ENCODE measurements at places on chromosomes 1 and 21.

DNA sequence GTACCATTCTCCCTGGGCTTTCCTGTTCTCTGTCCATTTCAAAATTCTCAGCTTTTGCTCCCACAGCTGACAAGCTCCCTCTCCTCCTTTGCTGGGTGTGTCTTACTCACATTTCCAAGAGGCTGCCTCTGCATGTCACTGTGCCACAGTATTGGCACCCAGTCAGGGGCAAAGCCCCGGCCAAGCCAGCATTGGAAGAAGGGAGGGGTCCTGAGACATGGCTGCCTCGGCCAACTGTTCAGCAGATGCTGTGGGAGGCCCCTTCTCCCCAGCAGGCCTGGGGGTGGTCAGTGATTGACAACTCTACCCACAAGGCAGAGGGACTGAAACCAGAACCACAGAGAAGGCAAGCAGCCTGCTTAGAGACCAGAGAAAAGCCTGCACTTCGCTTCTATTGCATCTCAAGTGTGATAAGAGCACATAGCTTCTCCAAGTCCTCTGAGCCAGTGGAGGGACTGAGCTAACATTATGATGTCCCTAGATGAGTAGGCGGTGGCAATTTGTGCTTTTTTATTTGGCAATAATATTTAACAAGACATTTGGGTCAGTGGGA, 294.1 kb downstream of the SIPA1L2 start:
- H3K27me3 ChIP-seq = no peaks in the 10 kb centered on the region
- no peaks in the 10 kb centered on the region for H3K4me1 ChIP-seq
- no peak overlapping the region for H3K4me3 ChIP-seq
- no peak for DNase-seq
- H3K36me3 ChIP-seq = no peaks in the 10 kb centered on the region

DNA sequence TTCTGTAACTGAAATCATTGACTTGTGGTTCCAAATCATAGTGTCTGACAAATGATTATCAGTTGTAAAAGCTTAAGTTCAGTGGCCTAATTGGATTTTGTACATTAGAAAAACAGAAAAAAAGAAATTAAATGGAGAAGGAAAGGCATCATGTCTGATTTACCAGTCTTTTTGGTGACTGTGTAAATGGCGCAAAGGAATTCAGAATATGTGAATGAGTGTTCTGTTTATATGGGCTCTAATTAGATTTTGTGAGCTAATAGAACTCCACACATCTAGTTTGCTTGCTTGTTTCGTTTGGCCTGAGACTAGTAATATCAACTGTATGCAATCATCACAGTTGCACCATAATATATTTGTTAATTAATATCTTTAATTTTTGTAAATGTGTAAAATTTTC, 151.7 kb downstream of the PLA2G4A start:
- no peaks in the 10 kb centered on the region for H3K27me3 ChIP-seq
- no peaks in the 10 kb centered on the region for H3K36me3 ChIP-seq
- DNase-seq = no peak
- H3K4me1 ChIP-seq = no peaks in the 10 kb centered on the region
- no peak overlapping the region for H3K27ac ChIP-seq

DNA sequence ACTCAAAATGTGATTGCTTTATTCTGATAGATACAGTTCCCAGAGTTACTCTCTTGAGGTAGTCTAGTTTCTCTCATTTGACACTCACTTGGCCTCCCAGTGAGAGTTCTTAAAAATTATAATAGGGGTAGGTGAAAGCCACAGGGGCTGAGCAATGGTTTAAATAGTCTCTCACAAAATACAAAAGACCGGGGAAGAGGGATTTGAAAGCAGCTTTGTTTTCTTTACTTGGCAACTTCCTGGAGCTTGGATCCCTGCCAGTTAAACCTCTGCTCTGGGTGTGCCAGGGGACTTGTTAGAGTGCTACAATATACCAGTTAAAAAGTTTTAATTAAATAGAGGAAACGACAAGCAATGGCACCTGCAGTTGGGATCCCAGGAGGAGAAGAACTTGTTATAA, 31.7 kb downstream of the OR13G1 start:
- H3K36me3 ChIP-seq = no peaks in the 10 kb centered on the region
- H3K4me3 ChIP-seq = no peak overlapping the region
- no peak for DNase-seq
- H3K27me3 ChIP-seq = no peaks in the 10 kb centered on the region

DNA sequence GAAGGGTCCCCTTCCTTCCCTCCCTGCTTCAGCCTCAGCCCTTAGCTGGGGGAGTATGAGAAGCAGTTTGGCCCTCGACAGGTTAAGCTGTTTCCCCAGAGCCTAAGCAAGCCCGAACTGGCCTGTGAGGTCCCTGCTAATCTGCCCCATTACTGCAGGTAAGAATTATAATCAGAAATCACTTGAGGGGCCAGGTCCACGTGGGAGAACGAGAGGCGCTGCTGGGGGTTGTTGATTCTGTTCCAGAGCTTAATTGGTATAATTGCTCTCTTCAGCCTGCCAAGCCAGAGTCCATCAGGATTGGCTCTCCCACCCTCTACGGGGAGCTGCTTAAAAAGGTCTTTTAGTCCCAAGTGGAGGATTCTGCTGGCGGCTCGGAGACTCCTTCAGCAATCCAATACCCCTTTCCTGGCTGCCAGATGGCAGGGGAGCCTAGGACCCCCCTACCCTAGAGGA, 70.8 kb downstream of the UBE2T start:
- H3K4me1 ChIP-seq = no peaks in the 10 kb centered on the region
- peaks cover 36% of the 10 kb centered on the region for H3K27me3 ChIP-seq
- H3K27ac ChIP-seq = no peak overlapping the region
- no peak overlapping the region for H3K4me3 ChIP-seq
- no peak for DNase-seq

- peak within 1 kb of the TSS; percentile 87 for H3K4me3 ChIP-seq
- no peaks in the 10 kb centered on the region for H3K27me3 ChIP-seq
- peak; percentile 80 for DNase-seq
- H3K4me1 ChIP-seq = peaks cover 12% of the 10 kb centered on the region
- H3K36me3 ChIP-seq = no peaks in the 10 kb centered on the region
Observed at GRCh38 chr1:179229214-179230140, at the start of gene ABL2. TSS of gene ABL2 (minus strand) at chr1:179229677. CDS start at chr1:179229397, 280 bp downstream.

GRCh38 chr1:208951908-208952307, 631.6 kb upstream of the CAMK1G start:
- no peak overlapping the region for H3K27ac ChIP-seq
- no peak for DNase-seq
- no peaks in the 10 kb centered on the region for H3K4me1 ChIP-seq

DNA sequence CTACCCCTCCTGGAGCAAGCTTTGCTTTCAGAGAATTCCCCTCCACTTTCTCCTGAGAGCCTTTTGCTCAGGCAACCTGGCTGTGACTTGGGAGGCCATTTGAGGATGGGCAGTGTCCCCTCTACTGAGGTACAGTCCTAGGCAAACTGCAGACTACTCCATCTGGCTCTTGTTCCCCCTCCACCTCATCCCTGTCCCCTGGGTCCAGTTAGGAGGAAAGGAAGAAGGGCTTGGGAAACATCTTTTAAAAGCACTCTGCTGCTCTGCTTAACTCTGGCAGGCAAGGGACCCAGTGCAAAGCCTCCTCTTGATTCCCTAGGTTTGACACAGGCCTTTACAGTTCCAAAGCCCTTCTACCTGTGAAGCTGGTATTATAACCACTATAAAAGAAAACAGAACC, 108.2 kb downstream of the NAV1 start:
- H3K4me3 ChIP-seq = no peak overlapping the region
- no peaks in the 10 kb centered on the region for H3K36me3 ChIP-seq
- DNase-seq = no peak
- H3K4me1 ChIP-seq = no peaks in the 10 kb centered on the region

- no peaks in the 10 kb centered on the region for H3K4me1 ChIP-seq
- H3K27ac ChIP-seq = no peak overlapping the region
- peaks cover 50% of the 10 kb centered on the region for H3K27me3 ChIP-seq
- no peak overlapping the region for H3K4me3 ChIP-seq
- peak; percentile 33 for DNase-seq
Observed at GRCh38 chr1:18234790-18235242, 127.2 kb downstream of the IGSF21 start.

GRCh38 chr1:64864018-64864940, 102.1 kb downstream of the JAK1 start:
- H3K4me1 ChIP-seq = peaks cover 42% of the 10 kb centered on the region
- no peaks in the 10 kb centered on the region for H3K27me3 ChIP-seq
- peak overlapping the region; percentile 77 for H3K27ac ChIP-seq
- peaks cover 7% of the 10 kb centered on the region for H3K36me3 ChIP-seq
- peak; percentile 95 for DNase-seq
- peak overlapping the region; percentile 22 for H3K4me3 ChIP-seq

- no peak for DNase-seq
- H3K27me3 ChIP-seq = no peaks in the 10 kb centered on the region
- H3K27ac ChIP-seq = no peak overlapping the region
- no peaks in the 10 kb centered on the region for H3K36me3 ChIP-seq
- no peaks in the 10 kb centered on the region for H3K4me1 ChIP-seq
Observed at GRCh38 chr1:28278763-28279162, 19.4 kb downstream of the SESN2 start.

GRCh38 chr1:109906160-109906838, 4.3 kb upstream of the CSF1 start:
- peaks cover 14% of the 10 kb centered on the region for H3K4me1 ChIP-seq
- no peaks in the 10 kb centered on the region for H3K36me3 ChIP-seq
- peak overlapping the region; percentile 52 for H3K27ac ChIP-seq
- H3K4me3 ChIP-seq = no peak overlapping the region
- H3K27me3 ChIP-seq = no peaks in the 10 kb centered on the region
- peak; percentile 30 for DNase-seq

DNA sequence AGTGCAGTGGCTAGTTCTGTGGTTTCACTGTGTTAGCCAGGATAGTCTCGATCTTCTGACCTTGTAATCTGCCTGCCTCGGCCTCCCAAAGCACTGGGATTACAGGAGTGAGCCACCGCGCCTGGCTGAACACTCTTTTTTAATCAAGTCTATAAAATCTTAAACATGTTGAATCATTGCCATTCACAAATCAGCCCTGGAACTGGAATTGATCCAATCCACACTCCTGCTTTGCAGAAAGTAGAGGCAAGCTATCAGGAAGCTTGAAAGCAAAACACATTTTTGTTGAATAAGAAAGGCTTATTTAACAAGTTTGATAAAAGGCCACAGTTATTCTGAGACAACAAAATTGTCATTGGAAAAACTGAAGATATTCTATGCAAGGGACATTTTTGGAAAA, 18.3 kb upstream of the EFHD2 start:
- no peaks in the 10 kb centered on the region for H3K27me3 ChIP-seq
- H3K4me1 ChIP-seq = no peaks in the 10 kb centered on the region
- no peaks in the 10 kb centered on the region for H3K36me3 ChIP-seq
- H3K4me3 ChIP-seq = no peak overlapping the region

GRCh38 chr1:34500451-34500850, 254.4 kb upstream of the GJB5 start:
- no peak overlapping the region for H3K4me3 ChIP-seq
- H3K27me3 ChIP-seq = peaks cover 10% of the 10 kb centered on the region
- DNase-seq = peak; percentile 19
- no peaks in the 10 kb centered on the region for H3K36me3 ChIP-seq
- H3K4me1 ChIP-seq = no peaks in the 10 kb centered on the region

GRCh38 chr1:48870596-48870995, 93.9 kb upstream of the BEND5 start:
- no peak overlapping the region for H3K4me3 ChIP-seq
- no peaks in the 10 kb centered on the region for H3K4me1 ChIP-seq
- H3K27ac ChIP-seq = no peak overlapping the region
- peak; percentile 36 for DNase-seq
- H3K36me3 ChIP-seq = no peaks in the 10 kb centered on the region
- no peaks in the 10 kb centered on the region for H3K27me3 ChIP-seq

DNA sequence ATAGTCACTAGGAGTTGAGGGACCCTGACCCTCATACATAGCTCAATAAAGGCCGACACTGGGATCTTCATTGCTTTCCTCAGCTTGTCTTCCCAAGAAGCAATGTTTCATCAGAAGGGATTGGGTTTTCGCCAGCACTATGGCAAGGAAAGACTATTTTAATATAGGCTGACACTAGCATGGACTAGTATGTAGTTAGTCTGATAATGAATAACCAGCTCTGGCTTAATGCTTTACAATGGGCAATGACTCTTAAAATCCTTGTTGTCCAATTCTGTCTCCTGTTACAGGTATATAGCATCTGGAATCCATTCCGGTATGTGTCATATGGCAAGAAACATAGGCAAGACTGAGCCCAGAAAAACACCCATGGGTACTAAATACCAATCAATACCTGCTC, 15.3 kb upstream of the SYT2 start:
- H3K27me3 ChIP-seq = no peaks in the 10 kb centered on the region
- no peaks in the 10 kb centered on the region for H3K4me1 ChIP-seq
- H3K36me3 ChIP-seq = no peaks in the 10 kb centered on the region
- no peak overlapping the region for H3K4me3 ChIP-seq

- H3K27ac ChIP-seq = no peak overlapping the region
- peaks cover 43% of the 10 kb centered on the region for H3K27me3 ChIP-seq
- DNase-seq = no peak
Observed at GRCh38 chr1:205945069-205945468, 1.8 kb upstream of the SLC26A9 start.

DNA sequence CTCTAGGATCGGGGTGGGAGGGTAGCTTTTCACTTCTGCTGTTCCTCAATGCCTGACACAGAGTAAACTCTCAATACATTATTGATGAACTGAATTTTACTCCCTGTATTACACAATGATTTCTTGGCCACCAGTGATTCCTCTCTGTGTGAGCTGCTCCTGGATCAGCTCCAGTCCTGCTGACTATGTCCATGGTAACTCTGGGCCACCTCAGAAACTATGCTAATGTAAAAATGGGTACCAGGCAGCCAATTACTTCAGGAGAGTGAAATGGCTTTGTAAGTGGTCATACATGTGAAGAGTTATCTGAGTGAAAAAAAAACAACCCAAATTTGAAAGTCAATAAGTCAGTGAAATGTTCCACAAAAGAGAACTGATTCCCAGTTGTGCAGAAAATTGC, 311.0 kb downstream of the KCNH1 start:
- H3K27ac ChIP-seq = no peak overlapping the region
- no peak overlapping the region for H3K4me3 ChIP-seq
- DNase-seq = no peak
- H3K27me3 ChIP-seq = no peaks in the 10 kb centered on the region

All from MM.1S (cell line).